NCI-H146 (cell line): ENCODE measurements at places on chromosomes 6 and 20.

GRCh38 chr6:42259841-42260395 is 42.3 kb upstream of the MRPS10 start:
- no peak for DNase-seq

DNA sequence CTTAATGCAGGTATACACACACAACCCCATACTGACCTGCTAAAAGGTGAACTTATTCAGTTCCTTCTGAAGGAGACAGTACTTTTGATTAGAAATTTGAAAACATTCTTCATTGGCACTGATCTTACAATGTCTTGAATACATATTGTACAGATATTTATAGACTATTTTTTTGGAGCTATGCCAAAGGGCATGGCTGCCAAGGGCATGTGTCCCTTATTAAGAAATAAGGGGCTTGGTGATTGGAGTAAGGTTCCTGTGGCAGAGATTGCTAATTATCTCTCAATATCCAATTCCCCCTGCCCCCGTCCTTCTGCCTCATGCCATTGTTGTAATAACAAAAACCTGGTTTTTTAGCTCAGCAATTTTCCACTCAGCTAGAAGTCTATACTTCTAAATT is 355.9 kb downstream of the FARS2 start:
- DNase-seq: no peak

DNA sequence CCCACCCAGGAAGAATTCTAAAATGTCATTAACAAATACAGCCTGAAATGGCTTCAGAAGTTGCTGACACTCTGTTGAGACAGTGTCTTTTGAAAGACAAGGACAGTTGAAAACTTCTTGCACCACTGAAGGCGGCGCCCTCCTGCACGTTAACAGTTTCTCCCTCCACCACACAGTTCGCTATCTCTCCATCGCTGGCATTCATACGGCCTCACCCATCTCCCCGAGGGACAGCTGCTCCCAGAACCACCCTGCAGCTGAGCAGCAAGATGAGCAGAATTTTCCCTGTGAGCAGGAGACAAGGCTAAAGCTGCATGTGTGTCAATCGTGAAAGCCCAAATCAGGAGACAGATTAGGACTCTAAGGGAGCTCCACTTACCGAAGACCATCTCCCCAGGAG is 113.3 kb downstream of the LY86 start:
- DNase-seq: no peak

DNA sequence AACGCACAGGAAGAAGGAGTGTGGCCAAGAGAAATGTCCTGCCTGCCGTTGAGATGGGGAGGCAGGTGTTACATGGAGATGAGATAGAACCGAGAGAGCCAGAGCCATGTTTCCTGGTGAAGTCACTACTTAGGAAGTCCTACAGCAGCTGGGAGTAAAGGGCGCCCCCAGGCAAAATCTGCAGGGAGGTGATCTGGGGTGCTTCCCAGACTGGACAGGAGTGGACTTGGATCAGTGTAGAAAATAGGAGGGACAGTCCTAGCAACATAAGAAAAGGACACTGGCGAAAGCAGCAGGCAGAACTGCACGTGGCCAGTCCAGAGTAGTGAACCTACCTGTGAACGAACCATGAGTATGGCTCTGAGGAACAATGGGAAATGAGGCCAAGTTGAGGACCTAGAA is 85.3 kb downstream of the CD164 start:
- DNase-seq: peak; percentile 67

- DNase-seq: peak; percentile 14
Observed at GRCh38 chr6:93407186-93407585, 12.2 kb downstream of the EPHA7 start.

GRCh38 chr6:26401987-26402658 is at the start of gene BTN3A1:
Gene BTN3A1 (plus strand): TSS chr6:26402275. CDS start chr6:26405564, 3,289 bp downstream.
- peak; percentile 65 for DNase-seq

DNA sequence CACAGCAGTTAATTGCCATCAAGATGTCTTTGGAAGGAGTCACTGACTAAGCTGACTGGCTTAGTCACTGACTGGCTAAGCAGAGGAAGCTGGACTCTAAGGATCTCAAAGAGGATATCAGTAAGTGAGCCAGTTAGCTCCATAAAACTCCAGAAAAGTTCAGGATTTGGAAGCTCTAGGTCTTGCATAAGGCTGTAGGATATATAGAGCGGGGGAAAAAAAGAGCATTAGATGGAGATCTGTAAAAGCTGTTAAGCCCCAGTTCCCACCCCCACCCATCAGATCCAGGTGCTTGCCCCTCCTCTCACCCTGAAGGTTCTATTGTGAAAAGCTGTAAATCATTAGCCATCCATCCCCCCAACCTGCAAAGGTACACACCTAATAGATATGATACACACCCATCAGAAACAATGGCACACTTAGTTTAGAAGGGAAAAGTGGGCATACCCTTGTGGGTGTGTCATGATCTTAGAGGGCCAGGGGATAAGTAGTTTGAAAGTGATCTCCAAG is 32.2 kb downstream of the CARMIL1 start:
- peak; percentile 48 for DNase-seq

DNA sequence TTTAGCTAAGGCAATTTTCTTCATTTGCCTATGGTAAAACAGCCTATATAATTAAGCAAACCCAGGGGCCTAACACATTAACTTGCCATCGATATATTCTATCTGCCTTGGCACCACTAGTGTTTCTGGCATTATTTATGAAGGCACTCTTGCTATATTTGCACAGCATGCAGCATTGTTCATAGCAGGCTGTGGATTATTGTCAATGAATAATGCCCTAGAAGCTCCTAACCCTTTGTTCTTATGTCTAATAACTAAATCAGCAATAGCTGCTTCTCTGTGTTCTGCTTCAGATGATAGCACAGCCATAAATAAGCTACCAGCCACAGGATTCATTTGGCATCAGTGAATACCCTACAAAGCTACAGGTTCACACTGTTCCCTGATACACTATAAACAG is 254.8 kb upstream of the STXBP5 start:
- DNase-seq: peak; percentile 60

GRCh38 chr6:75499640-75500039 is 6.0 kb upstream of the FILIP1 start:
- DNase-seq: no peak

- DNase-seq: no peak
Observed at GRCh38 chr6:33836806-33837469, 33.1 kb upstream of the MLN start.

- DNase-seq: no peak
Observed at GRCh38 chr20:24407151-24407550, 62.3 kb upstream of the SYNDIG1 start.

DNA sequence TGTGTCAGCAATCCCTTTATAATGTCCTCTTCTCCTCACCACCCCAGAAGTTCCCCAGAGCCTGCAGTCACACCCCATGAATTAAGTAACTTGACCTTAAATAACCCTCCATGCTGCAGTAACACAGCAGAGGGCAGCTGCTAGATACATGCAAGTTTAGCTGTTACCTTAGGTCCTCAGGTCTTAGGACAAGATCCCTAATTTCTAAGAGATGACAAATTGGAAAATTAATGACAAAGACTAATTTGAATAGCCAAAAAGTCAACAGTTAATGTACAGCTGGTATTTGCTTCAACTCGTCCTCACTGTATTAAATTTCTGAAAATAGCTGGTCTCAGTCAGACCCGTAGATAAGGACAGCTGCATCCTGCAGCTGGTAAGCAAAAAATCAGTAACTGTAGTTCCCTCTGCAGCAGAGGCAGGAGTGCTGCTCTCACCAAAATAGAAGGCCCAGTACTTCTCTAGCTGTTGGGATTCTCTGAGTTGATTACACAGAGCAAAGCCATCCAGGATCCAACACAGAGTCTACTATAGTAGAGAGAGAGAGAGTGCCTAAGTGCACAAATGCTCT is 62.4 kb downstream of the TNFRSF21 start:
- peak; percentile 95 for DNase-seq

GRCh38 chr20:38847840-38848239 is 42.3 kb downstream of the PPP1R16B start:
- no peak for DNase-seq

DNA sequence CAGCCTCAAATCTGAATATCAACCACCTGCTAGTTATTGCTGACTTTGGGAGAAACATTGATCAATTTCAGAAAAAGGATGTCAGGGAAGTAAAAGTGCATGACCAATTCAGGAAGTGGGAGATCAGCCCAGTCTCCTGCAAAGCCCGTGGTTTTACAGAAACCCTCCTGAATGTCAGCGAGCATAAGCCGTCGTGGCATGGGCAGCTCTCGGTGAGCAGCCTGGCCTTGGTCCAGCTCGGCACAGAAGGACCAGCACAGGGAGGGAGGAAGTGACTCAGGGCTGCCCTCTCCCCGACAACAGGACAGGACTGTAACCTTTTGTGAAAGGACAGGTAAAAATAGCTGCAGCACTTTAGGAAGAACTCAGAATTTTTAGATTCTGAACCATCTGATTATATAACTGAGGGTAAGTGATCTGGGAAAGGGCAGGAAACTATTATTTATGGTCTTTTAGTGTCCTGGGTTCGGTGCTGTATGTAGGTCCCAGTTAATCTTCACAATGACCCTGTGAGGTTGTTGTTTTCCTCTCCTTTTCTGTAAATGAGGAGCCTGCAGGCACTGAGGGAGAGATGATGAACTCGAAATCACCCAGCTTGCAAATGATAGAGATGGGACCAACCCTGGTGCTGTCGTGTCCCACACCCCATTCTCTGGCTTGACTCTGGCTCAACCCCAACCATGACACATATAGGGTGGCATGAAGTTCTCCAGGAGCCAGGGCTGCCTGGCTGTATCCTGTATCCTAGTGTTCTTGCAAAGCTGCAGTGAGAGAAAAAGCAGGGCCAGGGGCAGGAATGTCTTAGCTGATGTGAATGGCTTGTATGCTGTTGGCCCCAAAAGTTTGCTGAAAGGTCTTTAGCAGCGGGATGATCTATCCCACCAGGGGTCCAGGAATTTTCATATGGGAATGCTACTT is 37.6 kb downstream of the NRN1 start:
- DNase-seq: no peak

DNA sequence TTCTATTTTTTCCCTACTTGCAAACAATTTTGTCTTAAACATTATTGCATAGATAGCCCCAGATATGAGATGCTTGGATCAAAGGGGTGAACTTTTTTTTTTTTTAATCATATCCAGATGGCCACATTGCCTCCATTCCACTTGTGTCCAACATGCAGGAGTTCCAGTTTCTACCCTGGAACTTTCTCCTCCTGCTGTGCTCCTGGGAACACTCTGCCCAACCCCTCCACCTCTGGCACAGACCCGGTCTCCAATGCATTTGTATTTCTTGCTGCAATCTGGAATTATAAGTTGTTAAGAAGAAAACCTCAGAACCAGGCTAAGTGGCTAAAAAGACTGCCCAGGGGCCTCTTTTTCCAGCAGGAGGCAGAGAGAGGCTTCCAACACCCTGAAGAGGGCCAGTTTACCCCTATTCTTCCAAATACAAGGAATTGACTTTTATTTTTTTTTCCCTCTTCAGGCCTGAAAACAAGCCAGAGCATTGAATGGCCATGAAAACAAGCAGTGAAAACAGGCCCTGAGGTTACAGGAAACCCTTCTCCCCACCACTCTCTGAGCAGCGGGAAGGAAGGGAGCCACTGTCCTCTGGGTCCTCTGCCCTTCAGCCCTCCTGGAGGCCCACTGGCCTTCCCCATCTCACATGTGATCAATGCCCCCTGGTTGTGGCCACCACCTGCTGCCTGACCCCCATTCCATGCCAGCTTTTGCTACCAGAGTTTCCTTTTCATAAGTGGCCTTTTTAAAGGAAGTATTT is 44.3 kb downstream of the PDYN start:
- DNase-seq: no peak

GRCh38 chr6:170473301-170473717 is 79.8 kb downstream of the PSMB1 start:
- peak; percentile 64 for DNase-seq

- peak; percentile 92 for DNase-seq
Observed at GRCh38 chr6:53432318-53433161, 83.8 kb upstream of the ELOVL5 start.

DNA sequence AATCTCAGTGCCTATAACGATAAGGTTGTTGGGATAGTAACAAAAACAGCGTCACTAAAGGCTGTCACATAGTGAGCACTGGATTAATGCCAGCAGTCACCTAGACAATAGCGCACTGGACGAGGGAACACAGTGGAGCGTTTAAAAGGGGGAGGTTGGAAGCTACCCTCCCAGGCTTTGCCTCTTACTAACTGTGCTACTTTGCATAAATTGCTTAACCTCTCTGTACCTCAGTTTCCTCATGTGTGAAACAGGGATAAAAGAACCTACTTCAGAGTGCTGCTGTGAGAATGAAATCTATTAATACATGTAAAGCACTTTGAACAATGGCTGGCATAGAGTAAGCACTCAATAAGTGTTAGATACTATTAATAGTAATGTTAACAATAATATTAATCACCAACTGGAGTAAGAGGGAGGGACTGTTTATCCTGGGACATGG is 10.5 kb downstream of the BCL2L1 start:
- peak; percentile 86 for DNase-seq

DNA sequence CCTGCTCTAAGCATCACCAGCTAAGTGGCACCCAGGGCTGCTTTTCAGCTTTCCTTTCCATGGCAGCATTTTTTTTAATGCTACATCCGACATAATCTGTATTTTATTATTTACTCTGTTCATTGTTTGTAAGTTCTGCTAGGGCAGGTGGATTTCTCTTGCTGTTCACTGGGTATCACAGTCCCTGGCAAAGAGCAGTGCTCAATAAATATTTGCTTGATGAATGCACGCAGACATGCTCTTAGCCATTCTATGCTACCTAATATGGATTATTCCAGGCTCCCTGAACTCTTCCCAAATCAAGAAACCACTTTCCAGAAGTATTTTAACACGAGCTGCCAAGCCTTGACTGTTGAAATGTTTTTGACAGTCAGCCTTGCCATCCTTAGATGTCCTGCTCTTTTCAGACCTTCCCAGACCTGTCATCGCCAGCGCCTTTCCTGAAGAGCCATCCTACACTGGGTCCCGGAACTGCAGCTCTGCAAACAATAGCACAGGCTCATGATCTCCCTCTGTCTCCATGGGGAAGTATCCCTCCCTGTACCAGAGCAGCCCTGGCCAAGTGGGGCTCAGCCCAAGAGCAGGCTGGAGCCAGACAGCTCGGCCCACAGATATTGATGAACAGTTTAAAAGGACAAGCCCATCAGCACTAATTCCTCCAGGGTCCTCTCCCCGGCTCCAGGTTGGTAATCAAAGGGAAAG is 136.5 kb upstream of the CDH4 start:
- no peak for DNase-seq

DNA sequence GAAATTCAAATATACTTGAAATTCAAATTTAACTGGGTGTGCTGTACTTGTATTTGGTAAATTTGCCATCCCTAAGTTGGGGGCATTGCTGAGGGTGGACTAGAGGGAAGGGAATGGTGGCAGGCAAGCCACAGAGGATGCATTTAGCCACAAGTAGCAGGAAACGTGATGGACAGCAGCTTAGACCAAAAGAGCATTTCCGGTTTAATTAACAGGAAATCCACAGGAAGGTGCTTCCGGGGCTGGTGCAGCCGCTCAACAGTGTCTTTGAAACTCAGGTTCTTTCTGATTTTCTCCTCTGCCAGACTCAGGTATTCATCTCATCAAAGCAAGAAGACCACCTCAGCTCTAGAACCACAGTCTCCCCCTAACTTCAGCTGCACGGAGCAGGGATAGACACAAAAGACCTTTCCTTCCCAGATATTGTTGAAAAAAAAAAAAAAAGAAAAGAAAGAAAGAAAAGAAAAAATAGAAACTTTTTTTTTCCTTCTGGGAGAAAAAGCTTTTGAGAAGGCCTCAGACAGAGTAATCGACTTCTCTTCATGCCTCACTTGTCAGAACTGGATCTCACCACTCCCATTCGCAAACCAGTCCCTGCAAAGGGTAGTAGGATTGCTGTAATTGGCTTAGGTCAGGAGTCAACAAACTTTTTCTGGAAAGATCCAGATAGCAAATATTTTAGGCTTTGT is 8.0 kb upstream of the BCAS1 start:
- no peak for DNase-seq

- no peak for DNase-seq
Observed at GRCh38 chr20:62281161-62281933, 21.4 kb upstream of the ADRM1 start.

- DNase-seq: peak; percentile 70
Observed at GRCh38 chr20:10090588-10091166, 55.9 kb downstream of the ANKEF1 start.
